Left lobe of liver (tissue), 2 donors: ENCODE measurements at places on chromosomes 7 and 10. TPM values are rescaled to one million over a fixed set of nuclear protein-coding genes. Genes with fewer than 3 reads are reported as not detected.
A peak's percentile ranks its signal among the peaks of the same experiment; 100 is the strongest.

GRCh38 chr10:88901206-88901983, 21.4 kb downstream of the STAMBPL1 start:
- DNase-seq, result no peak

DNA sequence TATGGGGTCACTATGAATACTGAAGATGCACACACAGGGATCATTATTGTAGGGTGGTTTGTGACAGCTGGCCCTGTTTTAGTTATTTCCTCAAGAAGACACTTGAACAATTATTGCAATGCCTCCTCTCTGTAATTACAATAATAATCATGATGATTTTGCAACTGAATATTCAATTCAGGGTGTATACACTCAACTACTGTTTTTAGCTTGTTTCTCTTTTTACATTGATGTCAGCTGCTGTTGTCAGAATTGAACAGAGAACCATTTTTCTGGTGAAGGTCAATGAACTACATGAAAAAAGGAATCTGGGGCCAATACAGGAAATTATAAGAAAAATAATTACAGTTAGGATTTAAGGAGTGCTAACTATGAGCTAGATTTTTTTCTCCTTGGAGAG, 28.6 kb upstream of the MKLN1 start:
- no peak for DNase-seq

- no peak for DNase-seq
These were observed 65.7 kb upstream of the STRIP2 start for GRCh38 chr7:129368389-129368986.

DNA sequence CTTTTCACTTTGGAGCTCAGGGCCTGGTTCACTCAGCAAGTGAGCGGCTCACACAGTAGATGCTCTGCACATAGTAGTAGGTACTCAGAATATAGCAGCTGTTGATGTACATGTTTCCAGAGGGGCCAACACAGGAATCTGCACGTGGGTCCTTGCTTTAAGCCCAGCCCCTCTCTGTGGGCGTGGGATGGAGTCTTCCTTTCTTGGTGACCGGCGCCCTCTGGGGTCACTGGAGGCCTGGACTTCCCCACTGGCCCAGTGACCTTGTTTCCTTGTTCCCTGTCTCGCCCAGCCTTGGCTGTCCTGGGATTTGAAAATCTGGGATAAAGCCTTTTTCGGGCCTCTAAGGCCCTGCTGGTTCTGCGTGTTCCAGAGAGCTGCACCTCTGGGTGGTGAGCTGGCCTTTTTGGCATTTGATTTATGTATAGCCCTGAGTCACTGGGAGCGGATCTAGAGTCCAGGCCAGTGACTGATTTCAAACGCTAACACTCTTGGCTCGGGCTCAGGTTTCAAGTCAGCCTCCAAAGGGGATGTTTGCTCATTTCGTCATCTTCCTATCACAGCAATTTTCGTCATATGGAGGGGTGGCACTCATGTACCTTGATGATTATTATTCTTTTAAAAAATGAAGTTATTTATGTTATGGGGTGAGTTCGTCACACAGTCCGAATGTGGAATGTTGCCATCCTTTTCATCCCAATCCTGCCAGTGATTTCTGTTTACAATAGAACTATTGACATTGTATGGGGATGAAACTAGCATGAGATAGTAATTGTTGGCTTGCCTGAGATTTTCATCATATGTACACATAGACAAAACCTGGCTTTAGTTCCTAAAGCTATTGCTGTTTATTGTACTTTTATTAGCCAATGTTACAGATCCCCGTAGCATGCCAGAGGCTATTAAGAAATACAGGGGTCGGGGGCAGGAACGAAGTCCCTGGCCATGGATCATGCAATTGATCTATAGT, 65.5 kb downstream of the CUX1 start:
- DNase-seq, result peak; percentile 92

DNA sequence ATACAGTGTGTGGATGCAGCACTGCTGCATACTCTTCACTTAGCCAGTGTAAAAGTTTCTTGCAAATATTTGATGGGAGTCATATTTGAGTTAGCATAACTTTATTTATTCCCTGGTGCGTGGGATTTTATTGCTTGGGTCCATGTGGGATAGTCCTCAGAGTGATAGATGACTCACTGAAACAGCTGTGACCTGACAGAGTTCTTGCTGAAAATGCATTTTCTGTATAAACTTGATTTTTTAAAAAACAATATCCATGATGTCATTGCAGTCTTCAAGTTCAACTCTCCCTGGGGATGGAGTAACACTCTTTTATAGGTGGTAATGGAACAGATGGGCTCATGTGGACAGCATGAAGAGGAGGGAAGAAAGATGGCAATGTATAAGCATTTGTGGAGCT, 310.0 kb downstream of the PPP1R3A start:
- DNase-seq, result no peak

GRCh38 chr10:103932271-103932670, 14.3 kb upstream of the STN1 start:
- DNase-seq, result no peak

- DNase-seq, result no peak
These were observed 16.0 kb downstream of the GATA3 start for GRCh38 chr10:8070440-8070839.

DNA sequence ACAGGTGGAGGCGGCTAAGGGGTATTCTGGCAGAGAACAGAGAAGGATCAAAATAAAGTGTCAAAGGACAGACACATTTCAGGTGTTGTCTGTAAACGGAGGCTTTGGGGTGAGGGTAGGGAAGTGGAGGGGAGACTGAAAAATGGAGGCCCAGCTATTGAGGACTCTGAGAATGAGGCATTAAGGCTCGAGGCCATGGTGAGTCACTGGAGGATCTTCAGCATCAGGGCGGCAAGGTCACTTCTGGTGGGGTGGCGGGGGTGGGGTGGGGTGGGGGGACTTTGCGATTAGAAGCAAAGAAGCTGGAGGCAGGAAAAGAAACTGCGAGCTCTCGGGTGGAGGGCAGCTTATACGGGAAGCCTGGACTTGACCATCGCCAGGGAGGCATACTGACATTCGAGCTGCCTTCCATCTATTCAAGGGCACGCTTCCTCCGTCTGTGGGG, 58.4 kb upstream of the PCGF5 start:
- DNase-seq, result no peak

DNA sequence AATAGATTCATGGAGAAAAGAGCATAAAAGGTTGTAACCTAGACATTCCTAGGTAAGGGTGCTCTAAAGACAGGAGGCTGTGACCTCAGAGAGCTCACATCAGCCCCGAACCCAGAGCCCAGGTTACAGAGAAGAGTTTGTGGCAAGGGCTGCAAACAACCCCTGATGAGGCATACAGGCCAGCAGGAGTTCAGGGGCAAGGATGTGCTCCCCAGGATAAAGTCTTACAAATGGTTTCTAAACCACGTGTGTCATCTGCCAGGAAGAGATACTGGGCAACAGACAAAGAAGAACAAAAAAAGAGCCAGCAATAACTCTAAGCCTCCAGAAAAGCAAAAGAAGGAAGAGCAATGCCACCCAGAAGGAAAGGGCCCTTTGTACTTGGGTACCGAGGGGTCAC, 27.7 kb downstream of the NCAPG2 start:
- no peak for DNase-seq

GRCh38 chr10:130255777-130256176, 119.6 kb downstream of the GLRX3 start:
- DNase-seq, result no peak

GRCh38 chr10:34428501-34428900, 386.6 kb downstream of the PARD3 start:
- no peak for DNase-seq

GRCh38 chr10:13376297-13376696, 28.2 kb upstream of the SEPHS1 start:
- DNase-seq, result no peak

- DNase-seq, result no peak
These were observed 479.3 kb downstream of the DNAJB6 start for GRCh38 chr7:157816086-157816485.

- DNase-seq, result no peak
These were observed 267.0 kb downstream of the MAD1L1 start for GRCh38 chr7:1965579-1966294.

- no peak for DNase-seq
These were observed 8.3 kb downstream of the HECTD2 start for GRCh38 chr10:91418416-91418815.

DNA sequence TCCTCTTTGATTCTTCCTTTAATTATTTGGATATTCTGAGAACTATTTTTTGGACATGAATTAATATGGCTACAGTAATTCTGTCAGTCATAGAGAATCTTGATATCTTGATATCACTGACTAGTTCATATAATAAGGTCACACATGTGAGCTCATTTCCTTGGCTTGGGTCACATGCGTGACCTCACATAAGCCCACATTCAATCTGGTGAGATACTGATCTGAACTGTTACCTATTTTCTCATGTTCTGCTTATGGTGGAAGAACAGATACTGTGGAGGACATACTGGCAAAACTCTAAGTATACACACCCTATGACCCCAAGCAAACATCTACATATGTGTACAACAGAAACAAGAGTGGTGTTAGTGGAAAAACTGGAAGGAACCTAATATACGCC, 44.1 kb downstream of the CUL2 start:
- no peak for DNase-seq

- no peak for DNase-seq
These were observed 49.5 kb upstream of the PHYHIPL start for GRCh38 chr10:59126991-59127390.

DNA sequence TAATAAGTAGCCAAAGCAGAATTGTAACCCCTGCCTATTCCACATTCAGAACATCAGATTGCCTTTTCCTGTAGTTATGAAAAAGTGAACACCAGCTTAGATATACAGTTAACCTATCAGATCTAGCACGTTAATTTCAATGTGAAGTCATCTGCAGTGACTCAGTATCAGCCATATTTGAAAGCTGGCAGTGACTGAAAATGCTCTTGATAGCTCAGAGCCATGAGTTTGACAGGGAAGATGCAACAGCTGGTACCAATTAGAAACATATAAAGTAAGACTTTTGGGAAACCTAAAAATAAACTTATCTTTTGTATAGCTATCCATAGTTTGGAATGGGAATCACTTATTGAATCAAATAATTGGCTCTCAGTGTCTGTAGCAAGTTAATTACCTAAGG, 284.1 kb upstream of the NPSR1 start:
- DNase-seq, result no peak

DNA sequence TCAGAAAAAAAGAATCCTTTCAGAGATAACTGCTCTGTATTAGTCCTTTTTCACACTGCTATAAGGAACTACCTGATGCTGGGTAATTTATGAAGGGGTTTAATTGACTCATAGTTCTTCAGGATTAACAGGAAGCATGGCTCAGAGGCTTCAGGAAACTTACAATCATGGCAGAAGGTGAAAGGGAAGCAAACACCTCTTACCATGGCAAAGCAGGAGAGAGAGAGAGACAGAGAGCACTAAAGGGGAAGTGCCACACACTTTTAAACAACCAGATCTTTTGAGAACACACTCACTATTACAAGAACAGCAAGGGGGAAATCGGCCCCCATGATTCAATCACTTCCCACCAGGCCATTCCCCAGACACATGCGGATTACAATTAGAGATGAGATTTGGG, 114.2 kb downstream of the TES start:
- DNase-seq, result no peak

DNA sequence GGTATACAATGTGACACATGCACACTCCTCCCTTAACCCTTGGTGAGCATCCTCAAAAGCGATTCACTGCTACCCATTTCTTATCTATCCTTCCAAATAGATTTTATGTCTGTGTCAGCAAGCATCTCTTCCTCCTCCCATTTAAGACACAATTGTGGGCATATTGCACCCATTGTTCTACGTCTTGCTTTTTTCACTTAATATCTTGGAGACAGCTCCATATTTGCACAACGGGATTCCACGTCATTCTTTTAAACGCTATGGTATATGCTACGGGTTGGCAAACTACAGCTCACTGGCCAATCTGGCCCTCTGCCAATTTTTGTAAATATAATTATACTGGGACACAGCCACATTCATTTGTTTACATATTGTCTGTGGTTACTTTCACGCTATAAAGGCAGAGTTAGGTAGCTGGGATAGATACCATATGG, 88.6 kb downstream of the RNF216 start:
- DNase-seq, result no peak

Gene OR2A5
- total RNA-seq, result not detected

Gene C10orf53
- not detected for total RNA-seq

Gene ADD3
- 14.2 TPM for total RNA-seq

Gene SFRP4
- total RNA-seq, result 0.05 TPM

Gene FAM20C
- 72.2 TPM for total RNA-seq

Gene ATOH7
- total RNA-seq, result 1.2 TPM

Gene CDNF
- total RNA-seq, result 4.8 TPM

Gene UCN3
- not detected for total RNA-seq

Gene ELFN1
- total RNA-seq, result 17.5 TPM

Gene NAT16
- not detected for total RNA-seq

Gene MBL2
- total RNA-seq, result 108 TPM
